ENCODE measurements at places on chromosomes 7 and 10.

- no peak for DNase-seq
Observed at GRCh38 chr7:99844328-99844727, 16.5 kb downstream of the CYP3A43 start.

DNA sequence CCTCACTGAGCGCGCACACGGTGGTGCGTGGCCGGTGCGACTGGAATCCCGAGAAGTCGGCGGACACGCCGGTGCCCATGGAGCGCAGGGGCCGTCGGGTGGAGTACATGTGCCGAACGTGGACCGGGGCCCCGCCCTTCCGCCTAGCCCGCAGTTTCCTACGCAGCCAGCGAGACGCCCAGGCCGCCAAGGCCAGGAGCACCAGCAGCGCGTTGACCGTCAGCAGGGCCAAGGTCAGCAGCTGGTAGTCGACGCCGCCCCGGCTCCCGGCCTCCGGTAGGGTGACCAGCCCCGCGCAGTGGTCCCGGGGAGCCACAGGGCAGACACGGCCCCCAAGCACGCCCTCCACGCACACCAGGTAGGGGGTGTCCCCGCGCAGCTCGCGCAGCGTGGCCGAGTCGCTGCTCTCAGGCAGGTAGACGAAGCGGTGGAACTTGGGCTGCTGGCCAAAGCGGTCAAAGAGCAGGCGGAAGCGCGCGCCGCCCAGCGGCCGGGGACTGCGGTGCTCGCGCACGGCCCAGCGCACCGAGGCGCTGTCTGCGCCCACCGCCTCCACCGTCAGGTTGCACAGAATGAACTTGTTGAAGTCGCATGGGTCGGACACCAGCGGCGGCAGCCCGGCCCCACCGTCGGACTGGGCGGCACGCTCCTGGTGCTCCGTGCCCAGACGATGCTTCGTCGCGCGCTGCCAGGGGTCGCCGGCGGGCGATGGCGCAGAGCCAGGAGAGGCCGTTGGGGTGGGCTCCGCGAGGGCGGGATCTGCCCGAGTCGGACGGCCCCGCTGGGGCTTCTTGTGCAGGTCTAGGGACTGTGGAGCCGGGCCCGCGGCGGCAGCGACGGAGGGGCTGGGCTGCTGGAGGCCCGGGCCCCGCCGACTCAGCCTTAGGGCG, 2.2 kb downstream of the TRIL start:
- peak; percentile 31 for DNase-seq

GRCh38 chr7:140564643-140565042, 76.0 kb downstream of the DENND2A start:
- peak; percentile 99 for DNase-seq

GRCh38 chr10:85204814-85205213, 876.4 kb downstream of the CCSER2 start:
- DNase-seq = no peak

GRCh38 chr10:2949221-2949947, 118.0 kb upstream of the PFKP start:
- DNase-seq = no peak

DNA sequence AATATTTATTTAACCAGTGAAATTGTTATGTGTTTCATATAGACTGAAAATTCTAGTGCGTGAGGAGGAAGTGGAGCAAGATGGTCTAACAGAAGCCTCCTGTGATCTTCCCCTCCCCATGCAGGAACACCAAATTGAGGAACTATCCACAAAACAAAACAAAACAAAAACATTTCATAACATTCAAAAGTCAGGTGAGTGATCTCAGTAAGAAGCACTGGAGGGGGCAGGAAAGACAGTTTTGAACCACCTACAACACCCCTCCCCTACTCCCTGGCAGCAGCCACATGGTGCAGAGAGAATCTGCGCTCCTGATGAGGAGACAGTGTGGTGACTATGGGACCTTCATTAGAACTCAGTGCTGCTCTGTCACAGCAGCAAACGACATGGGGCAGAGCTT, 221.9 kb upstream of the SEMA3C start:
- DNase-seq = no peak

All from renal cortical epithelial cell (primary cell).